ENCODE measurements at places on chromosomes 11 and 22.

DNA sequence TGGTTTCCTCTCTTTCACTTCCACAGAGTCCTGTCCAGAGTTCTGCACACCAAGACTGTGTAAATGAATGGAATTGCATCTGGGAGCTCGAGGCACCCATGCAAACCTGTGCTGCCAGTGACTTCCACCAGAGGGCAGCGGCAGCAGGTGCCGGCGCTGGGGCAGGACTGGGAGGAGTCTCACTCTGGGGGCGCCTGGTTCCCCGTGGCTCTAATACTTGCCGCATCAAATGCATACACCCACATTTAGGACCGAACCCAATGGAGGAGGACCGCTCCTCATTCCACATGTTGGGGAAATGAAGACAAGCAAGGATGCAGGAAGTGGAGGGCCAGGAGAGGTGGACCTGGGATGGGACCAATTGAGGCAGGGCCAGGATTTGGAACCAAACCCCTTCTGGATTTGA lies 1.1 kb upstream of the CD6 start:
- no peak for DNase-seq

DNA sequence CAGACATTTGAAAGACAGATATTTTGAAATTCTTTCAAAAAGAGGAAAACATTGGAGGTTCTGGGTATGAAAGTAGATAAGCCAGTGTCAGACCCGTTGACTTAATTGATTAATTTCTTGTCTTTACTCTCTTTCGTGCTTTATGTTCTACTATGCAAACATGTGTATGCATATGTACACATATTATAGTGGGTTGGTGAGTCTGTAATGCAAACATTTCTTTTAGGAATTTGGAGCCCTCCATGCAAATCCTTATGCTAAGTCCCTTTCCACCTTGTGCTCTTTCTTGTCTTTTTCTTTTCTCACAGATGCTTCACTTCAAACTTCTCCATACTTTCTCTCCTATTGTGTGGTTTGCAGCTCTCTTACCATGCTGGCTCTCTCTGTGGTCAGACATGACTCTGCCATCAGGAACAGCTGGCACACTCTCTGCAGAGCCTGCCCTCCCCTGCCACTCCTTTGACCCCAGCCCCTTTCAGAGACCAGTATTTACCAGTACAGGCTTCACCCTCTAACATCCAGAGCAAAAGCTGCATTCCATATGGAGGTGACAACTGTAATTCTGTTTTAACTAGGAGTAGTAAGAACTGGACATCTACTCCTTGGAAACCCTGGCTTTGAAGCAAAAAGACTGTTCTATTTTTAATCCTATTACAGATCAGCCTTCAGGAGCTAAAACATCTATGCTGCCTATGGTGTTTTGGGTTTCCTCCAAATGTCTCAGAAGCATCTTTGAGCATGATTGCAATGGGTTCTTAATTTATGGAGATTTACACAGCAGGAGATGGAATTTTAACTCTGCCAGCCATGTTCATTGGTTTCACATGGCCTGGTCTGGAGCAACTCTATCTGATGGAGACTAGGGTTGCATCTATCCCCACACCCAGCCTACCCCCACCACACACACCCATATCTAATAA lies 386.9 kb upstream of the FAT3 start:
- no peak for DNase-seq

DNA sequence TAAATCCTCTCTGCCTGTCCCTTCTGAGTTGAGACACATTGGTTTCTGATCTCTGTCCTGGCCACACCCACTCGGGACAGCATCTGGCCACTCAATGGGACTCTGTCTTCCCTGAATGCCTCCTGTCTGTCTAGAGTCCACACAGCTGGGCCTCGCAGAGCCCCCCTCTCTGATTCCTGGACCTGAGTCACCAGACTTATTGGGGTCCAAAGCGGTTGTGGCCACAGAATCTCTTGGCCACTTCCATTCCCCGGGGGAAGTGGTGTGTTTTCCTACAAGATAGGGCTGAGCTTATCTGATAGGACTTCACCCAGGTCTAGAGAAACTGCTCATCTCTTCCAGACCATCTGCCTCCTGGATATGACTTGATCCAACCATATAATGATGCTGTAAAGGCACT lies 57.4 kb upstream of the WNT11 start:
- no peak for DNase-seq

- DNase-seq = no peak
Measured at GRCh38 chr11:86116386-86116726, 47.5 kb upstream of the PICALM start.

DNA sequence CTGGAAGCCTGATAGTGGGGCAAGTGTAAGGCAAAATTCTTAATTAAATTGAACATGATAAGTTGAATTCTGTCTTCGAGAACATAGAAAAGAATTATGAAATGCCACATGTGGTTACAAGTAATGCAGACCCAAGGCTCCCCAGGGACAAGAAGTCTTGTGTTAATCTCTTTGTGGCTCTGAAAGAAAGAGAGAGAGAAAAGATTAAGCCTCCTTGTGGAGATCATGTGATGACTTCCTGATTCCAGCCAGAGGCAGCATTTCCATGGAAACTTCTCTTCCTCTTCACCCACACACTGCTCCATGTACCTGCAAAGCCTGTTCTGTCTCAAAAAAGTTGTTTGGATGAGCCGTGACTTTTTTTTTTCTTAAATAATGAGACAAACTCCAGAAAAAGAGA lies 1.9 kb upstream of the TYR start:
- no peak for DNase-seq

- no peak for DNase-seq
Measured at GRCh38 chr22:50505776-50506610, 1.5 kb downstream of the LMF2 start.

DNA sequence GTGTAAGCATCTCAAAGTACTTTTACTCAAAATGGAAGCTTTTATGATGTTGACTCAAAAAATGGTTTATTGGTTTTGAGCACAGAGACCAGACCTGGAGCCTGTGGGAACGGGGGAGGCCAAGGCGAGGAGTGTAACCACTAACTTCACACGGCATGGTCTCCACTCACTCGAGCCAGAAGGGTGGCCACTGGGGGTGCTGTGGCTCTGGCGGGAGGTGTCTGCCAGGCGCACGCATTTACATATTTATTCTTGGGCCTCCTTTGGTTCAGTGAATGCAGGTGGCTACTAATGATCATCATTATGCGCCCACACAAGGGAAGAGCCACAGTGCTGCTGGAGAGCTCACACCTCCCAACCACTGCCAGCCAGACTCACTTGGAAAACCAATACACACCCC lies 64.6 kb downstream of the FLRT1 start:
- no peak for DNase-seq

- DNase-seq = no peak
Measured at GRCh38 chr11:103413266-103413888, 304.2 kb downstream of the DYNC2H1 start.

Measured in NCI-H2171 (cell line).